ENCODE measurements at places on chromosomes 4 and X.
A peak's percentile ranks its signal among the peaks of the same experiment; 100 is the strongest.

DNA sequence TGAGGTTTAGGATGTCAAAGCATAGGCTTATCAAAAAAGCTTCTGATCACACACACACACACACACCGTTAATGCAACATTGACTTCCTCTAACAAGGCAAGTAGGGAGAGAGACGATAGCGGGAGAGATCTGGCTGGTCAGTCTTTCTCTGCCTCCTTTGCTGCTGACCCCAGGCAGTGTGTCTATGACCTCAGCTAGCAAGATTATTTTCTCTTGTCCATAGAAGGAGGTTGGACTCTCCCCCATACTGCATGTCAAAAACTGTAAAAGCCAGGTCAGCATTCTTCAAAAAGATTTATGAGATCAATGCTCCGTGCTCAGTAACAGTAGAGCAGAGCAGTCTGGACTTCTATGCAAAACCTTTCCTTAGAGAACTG, 63.5 kb upstream of the PGM2 start:
- no peak for DNase-seq

DNA sequence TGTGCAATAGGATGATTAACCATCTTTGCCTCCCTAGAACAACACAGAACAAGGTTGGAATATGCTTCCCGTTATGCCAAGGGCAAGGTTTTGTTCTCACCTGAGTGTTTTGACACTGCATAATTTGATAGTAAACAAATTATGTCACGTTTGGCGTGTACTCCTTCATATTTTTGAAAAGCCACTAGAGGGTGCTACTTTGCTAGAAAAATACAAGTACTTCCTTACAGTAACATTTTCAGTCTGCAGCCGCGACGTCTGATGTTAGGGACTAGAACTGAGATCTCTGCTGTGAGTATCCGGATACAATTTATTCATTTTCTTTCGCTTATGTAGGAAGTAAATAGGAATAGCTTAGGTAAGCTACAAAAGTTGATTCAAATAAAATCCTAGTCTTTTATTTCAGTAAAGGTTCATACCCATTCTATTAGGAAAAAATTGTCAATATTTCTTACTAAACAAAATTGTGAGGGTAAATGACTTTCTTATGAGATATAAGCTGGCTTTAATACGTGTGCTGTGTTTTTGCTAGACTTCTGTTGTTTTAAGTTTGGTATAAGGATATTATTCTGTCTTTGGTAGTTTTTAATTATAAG, 181.1 kb upstream of the WDFY3 start:
- no peak for DNase-seq

- no peak for DNase-seq
Observed at GRCh38 chr4:26152056-26152455, 168.8 kb upstream of the RBPJ start.

DNA sequence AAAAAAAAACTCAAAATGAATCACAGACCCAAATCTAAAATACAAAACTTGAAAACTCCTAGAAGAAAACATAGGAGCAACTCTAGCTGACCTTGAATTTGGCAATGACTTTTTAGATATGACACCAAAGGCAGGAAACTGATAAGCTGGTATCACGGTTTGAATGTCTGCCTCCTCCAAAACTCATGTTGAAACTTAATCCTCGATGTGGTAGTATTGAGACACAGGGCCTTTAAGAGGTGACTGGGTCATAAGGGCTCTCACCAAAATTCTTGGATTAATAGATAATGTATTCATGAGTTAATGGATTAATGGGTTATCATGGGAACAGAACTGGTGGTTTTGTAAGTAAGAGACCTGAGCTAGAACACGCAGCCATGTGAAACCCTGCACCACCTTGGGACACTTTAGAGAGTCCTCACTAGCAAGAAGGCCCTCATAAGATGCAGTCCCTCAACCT, 40.5 kb downstream of the FRYL start:
- DNase-seq: no peak

GRCh38 chrX:13074297-13075262, 30.2 kb upstream of the FAM9C start:
- DNase-seq: no peak

DNA sequence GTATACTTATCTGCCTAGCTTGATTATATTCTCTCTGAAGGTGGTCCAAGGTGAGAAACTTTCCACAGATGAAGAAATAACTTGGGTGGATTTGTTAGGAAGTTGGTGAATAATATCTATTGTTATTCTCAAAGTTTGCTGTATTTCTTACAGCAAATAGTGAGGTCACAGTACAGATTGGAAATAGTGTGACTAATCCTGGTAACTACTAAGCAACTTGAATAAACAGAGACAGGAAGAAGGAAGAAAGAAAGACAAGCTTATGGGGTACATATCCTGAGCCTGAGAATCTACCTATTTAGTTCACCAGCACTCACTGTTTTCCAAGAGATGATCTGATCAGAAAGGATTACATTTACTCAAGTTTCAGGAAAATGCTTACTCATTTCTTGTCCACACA, 1416.1 kb downstream of the RPA4 start:
- DNase-seq: no peak

- DNase-seq: no peak
Observed at GRCh38 chr4:178356725-178357124, 914.5 kb upstream of the AGA start.

DNA sequence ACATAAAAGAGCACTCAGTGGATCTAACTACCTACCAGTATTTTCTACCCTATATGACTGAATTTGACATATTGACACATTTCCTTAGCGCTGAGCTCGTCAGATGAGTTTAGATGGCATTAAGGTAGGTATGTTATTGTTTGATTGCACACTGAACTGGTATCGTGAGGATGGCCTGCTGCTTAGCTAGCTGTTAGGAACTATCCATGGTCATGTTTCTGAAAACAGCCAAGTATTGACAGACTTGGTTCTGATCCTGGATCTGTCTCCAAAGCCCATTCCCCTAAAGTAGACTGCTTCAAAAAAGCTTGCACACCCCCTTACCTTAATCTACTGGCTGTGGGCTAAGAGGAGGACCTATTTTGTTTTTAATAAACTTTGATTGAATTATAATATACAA, 32.9 kb downstream of the FNIP2 start:
- DNase-seq: no peak

- DNase-seq: peak; percentile 37
Observed at GRCh38 chrX:103464072-103464773, 55.1 kb downstream of the RAB40A start.

Measured in naive thymus-derived CD4-positive, alpha-beta T cell (primary cell).